Stimulated activated CD8-positive, alpha-beta memory T cell treated with anti-CD3 and anti-CD28 coated beads, Interleukin-2, amount 100 ng/mL, for 1 hour (primary cell): ENCODE measurements at places on chromosomes 5 and 9.

DNA sequence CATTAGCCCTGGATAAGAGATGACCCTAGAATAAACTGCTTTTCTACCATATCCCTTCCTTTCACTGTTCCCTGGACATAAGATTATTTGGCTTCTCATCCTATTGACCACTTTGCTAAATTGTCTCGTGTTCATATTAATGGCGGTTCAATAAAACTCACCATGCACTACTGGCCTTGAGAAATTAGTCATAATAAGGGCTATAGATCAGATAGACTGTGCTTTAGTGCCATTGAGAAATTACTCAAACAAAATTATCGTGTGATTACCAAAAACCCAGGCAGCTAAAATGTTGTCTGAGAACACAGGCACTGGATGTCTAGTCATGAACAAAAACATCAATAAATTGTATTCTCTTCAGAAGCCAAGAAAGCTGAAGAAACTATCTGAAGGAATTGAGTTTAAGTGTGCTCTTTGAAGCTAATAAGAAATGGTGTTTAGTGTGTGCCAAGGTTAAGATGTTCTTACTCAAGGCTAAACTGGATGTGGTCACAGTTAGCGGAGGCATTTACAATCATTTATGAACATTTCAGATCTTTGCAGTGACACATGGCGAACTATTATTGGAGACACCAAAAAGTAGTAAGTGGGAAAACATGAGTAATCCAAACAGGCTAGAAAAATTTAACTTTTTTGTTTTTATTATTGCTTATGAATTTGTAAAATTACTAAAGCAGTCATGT is 460.4 kb upstream of the RORB start:
- no peak for DNase-seq

DNA sequence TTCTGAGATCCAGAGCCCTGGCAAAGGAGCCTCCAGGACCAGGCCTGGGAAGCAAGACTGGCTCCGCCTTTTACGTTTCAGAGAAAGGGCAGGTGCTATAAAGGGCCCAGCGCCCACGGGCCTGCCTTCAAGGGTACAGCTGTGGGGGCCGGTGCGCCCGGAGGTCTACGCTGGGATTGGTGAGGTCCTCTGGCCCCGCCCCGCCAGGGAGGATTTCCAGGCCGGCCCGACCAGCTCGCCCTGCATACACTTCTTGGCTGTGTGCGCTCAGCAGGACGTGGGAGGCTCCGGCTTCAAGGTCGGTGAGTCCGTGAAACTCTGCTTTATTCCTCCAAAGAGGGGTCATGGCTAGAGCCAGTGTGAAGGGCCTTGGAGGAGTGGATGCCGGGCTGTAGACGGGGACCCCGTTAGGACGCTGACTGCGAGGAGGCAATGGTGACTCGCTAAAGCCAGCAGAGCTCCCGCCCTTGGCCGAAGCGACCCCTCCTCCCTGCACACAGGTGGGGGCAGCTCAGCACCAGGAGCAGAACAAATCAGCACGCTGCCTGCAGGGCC is at the start of gene CKMT2:
Gene CKMT2, plus strand, starts transcription at position 243 of the 555 bp plus-strand sequence. CDS start 17,811 bp downstream, outside the sequence.
- no peak for DNase-seq

GRCh38 chr5:1336749-1337488 is 8.0 kb downstream of the CLPTM1L start:
- DNase-seq = no peak

DNA sequence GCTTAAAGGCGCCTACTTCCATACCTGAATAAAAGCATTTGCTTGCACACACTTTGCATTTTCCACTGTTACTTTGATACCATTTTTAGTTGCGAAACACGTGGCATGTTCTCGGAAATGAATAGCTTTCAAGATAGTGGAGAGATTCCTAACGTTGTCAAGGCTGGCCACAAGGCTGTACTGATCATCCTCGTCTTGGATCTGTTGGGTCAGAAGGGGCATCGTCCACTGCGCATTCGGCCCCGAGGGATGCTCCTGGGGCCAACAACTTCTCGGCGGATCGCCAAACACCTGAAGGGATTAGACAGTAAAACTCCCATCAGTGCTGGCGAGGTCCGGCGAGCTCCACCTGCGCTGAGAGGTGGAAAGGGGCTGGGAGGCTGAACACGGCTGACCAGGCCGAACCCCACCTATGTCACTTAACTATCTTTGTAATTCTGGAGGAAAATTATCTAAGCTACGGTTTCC is 599 bp downstream of the RAD1 start:
- DNase-seq = no peak

GRCh38 chr5:76689321-76690036 is 26.4 kb upstream of the F2R start:
- no peak for DNase-seq

- no peak for DNase-seq
These were observed 107.6 kb downstream of the LURAP1L start for GRCh38 chr9:12882430-12882829.

DNA sequence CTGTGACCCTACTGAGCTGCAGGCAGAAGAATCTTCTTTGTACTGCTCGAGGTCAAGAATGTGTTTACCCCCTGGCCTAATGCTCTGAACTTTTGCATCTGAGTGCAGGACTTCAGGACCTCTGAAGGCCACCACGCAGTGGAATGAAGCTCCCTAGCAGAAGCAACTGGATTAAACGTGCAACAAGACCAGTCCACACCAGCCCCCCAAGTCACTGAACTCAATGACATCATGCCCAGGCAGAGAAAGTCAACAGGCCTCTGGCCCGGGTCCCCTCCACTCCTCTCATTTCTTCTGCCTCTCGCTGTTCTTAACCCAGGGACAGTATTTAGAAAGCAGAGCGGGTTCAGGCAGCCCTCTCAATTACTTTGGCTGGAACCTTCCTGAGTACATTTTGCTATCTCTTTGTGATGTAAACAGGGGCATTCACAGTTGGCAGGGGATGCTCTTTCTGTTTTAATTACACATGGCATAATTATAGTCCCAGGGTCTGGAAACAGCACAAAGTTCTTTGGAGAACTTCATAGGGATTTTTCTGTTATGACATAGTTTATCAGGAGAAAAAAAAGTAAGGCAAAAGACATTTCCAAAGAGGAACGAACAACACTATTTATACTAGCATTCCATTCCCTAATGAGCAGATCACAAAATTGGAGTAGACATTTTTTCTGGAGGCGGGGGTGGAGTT is 108.2 kb upstream of the SPATA31D4 start:
- no peak for DNase-seq

GRCh38 chr5:168747987-168748777 is 169.0 kb upstream of the PANK3 start:
- no peak for DNase-seq

DNA sequence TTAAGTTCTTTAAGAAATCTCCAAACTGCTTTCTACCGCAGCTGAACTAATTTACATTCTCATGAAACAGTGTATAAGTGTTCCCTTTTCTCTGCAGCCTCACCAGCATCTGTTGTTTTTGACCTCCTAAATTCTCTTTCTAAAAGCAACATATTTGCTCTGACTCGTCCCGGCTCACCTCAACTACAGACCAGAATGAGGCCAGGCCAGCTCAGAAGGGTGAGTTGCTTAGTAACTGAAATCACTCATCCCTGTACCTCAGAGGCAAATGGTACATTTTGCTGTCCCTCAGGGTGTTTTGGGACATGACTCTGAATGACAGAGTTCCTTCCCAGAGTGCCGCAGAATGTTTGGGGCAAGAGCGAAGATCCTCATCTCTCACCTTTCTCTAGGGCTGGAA is 127.5 kb downstream of the FRMD3 start:
- no peak for DNase-seq

- no peak for DNase-seq
These were observed 2277.6 kb downstream of the MAT2B start for GRCh38 chr5:165783024-165783423.

GRCh38 chr5:65326922-65327321 is 154.8 kb downstream of the ADAMTS6 start:
- no peak for DNase-seq

GRCh38 chr9:4095484-4095883 is 204.4 kb downstream of the GLIS3 start:
- DNase-seq = no peak

DNA sequence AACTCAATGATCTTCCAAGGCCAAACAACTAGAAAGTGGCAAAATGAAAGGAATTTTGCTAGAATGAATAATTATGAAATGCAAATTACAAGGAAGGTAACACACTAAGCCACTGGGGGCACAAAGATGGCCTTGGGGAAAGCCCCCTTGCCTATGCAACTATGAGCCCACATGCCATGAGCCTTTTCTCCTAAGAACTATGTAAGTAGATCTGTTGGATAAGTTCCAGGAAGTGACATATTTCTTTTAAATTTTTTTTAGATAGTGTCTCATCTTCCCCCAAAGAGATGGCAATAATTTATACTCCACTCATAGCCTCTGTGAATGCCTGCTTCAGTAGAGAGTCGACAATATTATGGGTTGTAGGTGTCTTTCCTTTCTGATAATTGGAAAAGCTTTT is 257.8 kb downstream of the AUH start:
- DNase-seq = no peak

DNA sequence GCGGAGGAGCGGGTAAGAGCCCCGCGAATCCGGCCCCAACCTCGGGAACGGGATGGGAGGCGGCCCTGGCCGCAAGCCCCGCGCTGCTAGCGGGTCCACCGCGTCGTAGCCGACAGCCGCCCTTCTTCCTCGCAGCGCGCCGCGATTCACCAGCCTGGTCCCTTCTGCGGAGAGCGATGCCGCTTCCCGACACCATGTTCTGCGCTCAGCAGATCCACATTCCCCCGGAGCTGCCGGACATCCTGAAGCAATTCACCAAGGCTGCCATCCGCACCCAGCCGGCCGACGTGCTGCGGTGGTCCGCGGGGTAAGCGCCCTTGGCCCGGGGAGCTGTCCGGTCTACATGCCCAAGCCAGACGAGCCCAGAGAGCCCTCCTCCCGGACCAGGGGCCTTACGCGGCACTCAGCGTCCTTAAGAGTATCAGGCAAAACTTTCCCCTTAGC is 335 bp downstream of the ROPN1L start:
- no peak for DNase-seq

GRCh38 chr9:120688758-120689157 is 25.5 kb downstream of the MEGF9 start:
- DNase-seq = no peak

DNA sequence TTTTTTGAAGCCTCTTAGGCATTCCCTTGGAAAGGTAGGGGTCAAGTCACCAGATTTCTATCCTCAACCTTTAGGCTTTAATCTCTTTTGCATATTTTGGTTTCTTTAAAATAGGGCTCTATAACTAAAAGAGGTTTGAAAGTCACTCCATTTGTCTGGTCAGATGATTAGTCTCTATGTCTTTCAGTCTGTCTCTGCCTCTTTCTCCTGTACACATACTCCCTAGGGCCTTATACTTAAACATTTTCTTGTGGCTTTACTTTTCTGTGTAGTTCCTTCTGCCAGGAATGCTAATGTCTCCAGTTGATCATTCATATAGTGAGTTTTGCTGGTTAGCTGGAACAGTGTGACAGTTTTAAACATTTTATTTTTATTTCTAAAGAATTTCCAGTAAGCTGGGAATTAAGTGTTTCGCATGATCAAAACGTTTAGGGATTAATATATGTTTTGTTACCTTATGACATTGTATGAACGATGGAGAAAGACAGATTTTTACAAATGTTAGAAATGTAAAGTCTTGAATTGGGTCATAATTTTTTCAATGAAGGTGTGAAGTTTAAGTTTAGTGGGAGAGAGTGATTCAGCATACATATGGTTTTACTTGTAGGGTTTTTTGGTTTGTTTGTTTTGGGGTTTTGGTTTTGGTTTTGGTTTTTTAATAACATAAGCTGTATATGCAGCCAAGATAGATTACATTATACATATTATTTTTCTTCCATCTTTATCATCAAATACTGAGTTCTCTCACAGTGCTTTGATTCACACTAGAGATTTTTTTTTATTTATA is 90.6 kb downstream of the ZCCHC7 start:
- no peak for DNase-seq

DNA sequence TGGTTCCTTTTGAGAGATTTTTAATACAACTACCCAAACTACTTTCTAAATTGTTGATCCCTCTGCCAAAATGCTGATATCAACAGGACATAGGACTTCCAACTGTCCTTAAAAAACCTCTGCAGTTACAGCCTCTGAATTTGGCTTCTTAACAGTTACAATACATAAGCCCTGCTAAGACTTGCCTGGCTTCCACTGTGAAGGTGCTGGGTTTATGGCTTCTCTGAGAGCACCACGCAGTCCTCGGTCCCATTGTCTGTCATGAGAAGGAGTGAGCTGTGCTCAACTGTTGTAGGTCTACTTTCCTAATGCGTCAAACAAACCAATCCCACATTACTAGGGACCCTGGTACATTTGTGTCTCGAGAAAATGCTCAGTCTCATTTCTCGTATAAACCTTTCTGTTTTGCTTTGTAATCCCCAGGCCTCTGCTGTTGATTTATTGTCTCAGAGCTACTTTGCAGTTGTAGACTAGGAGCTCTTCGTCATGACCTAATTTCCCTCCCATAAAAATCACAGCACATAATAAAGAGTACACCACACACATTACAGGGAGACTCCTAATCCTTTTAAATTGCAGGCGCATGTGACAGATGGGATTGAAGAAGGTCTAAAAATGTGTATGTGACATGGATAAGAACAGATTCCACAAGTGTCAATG is 274.9 kb downstream of the NR3C1 start:
- DNase-seq = no peak

GRCh38 chr5:124742983-124743601 is 3.3 kb downstream of the ZNF608 start:
- no peak for DNase-seq

DNA sequence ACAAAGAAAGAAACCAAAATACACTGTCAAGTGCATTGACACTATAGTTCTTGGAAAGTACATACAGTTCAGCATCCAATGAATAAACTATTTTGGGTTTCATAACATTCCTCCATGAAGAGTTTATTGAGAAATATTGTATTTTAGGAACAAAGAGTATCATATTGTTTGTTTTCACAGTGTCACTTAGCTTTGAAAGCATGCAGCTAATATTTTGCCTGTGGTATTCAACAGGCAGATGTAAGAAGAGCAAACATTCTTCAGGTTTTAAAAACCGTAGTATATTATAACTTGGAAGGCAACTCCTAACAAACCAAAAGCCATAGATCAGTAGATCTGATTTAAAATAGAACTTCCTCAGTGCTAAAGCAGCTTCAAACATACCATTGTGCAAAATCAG is 4.5 kb downstream of the PRELID2 start:
- DNase-seq = no peak
